ENCODE measurements at places on chromosomes 5 and 9.
A peak's percentile ranks its signal among the peaks of the same experiment; 100 is the strongest.

DNA sequence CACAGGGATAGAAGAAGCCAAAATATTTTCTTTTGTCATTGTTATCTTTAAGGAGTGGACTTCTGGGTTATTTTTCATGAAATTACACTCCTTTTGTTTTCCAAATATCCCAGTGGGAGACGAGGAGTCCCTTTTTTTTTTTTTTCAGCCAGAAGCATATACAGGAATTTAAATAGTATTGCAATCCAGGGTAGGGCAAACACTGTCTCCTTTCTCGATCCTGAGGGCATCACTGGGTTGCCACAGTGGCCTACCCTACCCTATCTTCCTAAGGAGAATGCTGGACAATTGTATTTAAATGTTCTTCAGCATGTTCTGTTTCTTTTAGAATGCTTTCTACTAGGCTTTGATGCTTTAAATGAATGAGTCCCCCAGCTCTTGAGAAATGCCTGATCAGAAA lies 47.9 kb downstream of the LRRC70 start:
- no peak for DNase-seq

- DNase-seq, result no peak
These were observed 467.3 kb upstream of the FTMT start for GRCh38 chr5:121384359-121384758.

DNA sequence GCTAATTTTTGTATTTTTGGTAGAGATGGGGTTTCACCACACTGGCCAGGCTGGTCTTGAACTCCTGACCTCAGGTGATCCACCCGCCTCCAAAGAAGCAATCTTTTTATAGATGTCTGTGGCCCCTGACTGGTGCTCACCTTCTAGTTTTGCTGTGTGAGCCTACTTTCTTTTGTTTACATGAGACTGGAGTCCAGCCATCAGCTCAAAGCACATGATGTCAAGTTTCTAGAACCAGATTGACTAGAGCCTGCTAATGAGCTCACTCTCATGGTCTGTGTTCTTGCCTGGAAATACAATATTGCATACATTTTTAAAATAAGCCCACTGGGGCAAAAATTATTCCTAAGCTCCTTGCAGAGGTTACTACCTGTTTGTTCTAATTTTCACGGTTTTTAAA lies 102.9 kb upstream of the PIK3R1 start:
- DNase-seq, result no peak

DNA sequence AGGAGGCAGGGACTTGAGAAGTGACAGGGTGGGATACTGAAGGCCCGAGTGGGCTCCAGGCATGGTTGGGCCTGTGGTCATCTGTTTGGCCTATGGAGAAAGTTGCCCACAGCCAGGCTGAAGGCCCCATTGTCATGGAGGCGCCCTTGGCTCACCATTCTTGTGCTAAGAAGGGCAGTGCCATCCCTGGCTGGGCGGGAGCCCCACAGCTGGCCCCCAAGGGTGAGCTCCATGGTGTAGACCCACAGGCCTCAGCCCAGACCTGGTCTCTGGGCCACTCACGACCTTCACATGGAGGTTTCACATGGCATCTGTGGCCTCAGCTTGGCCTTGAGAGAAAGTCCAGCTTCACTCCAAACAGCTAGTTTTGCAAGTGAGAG lies 34.3 kb upstream of the PRDM12 start:
- no peak for DNase-seq

DNA sequence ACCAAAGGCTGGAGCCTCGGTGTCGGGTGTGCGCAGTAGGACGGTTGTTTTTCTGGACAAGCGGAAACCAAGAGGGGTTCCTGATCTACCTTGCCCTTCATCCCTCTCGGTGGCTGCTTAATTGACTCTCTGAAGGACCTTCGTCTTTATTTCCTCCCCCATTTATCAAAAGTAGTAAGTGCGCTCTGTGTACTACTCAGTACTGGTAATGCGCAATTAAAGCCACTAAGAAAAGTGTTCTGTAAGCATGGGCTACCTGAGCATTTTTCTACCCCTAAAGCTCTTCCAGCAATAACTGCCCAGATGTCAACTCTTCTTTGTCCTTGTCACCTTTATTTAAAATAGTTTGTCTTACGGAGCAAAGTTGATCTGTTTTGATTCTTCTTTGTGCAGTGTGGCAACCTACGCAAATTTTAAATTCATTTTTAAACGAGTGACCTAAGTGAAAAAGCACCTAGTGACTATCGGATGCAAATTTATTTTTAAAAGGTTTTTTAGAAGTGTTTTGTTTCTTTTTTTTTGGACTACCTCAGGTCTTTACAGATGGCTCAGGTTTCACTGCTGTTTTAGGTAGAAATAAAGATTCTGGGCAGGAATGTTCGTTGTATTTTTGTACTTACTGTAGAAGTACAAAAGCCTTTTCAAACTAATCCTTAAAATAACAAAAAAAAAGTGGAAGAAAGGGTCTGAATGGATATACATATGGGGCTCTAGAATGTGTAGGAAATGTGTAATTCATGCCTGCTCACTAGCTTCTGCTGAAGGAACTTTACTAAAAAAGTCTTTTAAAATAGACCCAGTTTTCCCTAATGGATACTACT lies 2.0 kb downstream of the JMY start:
- DNase-seq, result no peak

- no peak for DNase-seq
These were observed 10.9 kb downstream of the AK1 start for GRCh38 chr9:127866535-127866934.

DNA sequence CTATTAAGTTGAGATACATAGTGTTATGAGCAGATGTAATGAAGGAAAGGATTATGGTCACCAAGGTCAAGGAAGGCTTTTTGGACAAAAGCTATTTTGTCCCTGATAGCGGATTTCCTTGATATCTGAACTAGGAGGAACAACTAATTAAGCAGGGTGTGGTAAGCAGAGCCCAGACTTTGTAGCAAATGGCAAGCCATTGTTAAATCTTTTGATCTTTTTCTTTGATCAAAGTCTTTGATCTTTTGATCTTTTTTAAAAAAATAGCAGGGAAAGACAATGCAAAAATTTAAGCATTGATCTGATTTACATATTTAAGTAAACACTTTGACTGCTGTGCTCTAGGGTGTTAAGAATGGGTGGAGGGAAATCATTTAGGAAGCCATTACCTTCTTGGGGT lies 1242.0 kb downstream of the MAT2B start:
- no peak for DNase-seq

DNA sequence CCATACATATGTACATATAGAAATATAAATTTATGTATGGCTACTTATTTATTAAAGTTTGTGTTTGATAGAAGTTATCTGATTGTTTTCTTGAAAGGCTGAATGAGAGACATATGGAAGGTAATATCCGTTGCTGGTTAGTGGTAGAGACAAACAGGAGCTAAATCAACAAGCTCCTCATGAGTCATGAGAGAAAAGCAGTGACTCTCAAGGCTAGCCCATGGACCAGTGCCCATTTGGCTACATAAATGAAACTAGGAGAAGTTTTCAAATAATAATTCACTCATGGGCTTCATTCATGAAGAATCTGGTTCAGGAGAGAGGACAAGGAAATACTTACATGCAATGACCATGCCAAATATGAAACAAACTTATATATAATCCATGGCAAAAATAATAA lies 504.5 kb upstream of the ITGA1 start:
- DNase-seq, result no peak

GRCh38 chr5:151094030-151094851 lies 13.4 kb upstream of the TNIP1 start:
- no peak for DNase-seq

DNA sequence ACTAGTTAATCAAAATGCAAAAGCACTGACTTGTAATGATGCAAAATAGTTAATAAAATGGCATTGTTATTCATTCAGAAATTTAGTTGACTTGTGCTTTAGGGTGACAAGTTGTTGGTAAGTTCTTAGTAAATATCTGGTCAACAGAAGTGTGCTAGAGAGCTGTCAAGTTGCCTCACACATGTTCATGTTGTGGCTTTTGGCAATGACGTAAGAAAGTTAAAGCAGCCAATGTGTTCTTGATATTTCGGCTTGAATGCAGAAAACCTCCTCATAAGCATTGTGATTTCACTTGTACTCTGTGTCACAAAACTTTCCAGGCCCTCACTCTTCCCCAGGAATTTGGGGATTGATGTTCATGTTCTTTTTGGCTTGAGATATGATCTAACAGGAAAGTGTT lies 626.7 kb downstream of the PRR16 start:
- DNase-seq, result no peak

GRCh38 chr9:105262497-105262896 lies 18.0 kb downstream of the SLC44A1 start:
- no peak for DNase-seq

- DNase-seq, result peak; percentile 75
These were observed 203.9 kb downstream of the FRMD3 start for GRCh38 chr9:83334320-83334719.

DNA sequence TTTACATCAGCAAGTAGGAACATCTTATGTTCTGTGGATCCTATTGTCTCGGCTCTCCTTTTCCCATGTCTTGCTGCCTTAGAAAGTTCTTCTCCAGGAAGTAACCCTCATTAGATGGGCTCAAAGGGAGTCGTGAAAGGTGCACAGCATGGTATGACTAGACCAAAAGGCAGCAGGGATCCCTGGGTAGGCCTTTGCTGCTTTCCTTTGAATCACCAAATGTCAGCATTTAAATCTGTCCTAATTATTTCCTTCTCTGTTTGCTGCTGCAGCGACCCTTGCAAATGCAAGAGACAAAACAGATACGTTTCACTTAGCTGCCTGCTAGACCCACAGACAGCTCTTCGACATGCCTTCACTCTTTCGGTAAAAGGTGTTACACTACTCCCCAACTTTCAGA lies 218.4 kb downstream of the ACTL7B start:
- no peak for DNase-seq

- no peak for DNase-seq
These were observed 1072.3 kb upstream of the DMAC1 start for GRCh38 chr9:8871796-8872445.

GRCh38 chr9:18250053-18250452 lies 223.9 kb upstream of the ADAMTSL1 start:
- no peak for DNase-seq

GRCh38 chr9:28471261-28471660 lies 898.0 kb upstream of the C9orf72 start:
- DNase-seq, result no peak

GRCh38 chr5:142857405-142857804 lies 87.2 kb downstream of the ARHGAP26 start:
- DNase-seq, result no peak

GRCh38 chr5:93417490-93417889 lies 163.5 kb downstream of the NR2F1-AS1 start:
- DNase-seq, result no peak

DNA sequence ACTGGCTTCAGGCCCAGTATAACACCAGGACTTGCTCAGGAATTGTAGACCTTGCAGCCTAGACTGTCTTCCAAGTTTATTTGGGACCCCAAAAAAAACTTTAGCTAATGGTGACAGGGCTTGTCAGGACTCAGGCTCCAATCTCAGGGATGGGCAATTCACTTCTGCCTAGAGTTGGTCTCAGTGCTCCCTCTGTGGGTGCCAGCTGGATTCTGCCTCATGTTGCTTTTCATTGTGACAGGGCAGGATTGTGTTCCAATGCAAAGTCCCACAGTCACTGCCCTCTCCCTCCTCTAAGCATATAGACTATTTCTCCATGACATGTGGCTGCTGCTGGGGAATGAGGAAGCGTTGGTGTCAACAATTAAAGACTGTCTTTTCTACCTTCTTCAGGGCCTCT lies 174.7 kb downstream of the CYLC2 start:
- no peak for DNase-seq

DNA sequence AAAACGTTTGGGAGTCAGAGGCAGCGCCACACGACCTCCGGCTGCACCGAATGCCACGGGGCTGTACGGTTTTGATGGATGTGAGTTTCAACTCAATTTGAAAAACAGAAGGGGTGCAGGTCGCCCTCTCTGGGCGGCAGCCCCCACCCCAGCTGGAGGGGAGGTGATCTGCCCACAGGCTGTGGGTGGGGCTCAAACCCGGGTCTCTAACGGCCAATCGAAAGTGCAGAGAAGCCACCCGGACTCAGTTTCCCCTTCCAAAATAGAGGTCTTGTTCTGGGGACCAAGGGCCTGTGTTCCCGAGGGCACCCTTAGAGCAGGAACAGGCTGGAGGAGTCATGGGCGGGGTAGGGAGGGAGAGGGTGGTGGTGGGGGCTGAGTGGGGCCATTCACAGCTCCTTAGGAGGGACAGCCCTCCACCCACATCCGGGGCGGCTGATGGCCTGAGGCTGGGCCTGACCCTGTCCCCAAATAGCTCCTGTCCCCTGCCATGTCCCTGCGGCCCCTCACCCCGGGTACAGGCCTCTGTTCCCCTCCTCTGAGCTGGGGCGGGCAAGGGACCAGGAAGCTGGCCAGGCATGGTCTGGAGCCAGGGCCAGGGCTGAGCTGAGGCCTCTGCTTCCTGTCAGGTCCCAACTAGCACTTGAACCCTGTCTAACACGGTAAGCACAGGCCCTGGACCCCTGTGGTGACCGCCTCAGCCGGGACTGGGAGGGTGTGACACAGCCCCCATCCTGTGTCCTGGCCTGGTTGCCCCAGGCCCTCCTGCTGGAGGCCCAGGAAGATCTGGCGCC lies 22.6 kb upstream of the NOTCH1 start:
- DNase-seq, result no peak

DNA sequence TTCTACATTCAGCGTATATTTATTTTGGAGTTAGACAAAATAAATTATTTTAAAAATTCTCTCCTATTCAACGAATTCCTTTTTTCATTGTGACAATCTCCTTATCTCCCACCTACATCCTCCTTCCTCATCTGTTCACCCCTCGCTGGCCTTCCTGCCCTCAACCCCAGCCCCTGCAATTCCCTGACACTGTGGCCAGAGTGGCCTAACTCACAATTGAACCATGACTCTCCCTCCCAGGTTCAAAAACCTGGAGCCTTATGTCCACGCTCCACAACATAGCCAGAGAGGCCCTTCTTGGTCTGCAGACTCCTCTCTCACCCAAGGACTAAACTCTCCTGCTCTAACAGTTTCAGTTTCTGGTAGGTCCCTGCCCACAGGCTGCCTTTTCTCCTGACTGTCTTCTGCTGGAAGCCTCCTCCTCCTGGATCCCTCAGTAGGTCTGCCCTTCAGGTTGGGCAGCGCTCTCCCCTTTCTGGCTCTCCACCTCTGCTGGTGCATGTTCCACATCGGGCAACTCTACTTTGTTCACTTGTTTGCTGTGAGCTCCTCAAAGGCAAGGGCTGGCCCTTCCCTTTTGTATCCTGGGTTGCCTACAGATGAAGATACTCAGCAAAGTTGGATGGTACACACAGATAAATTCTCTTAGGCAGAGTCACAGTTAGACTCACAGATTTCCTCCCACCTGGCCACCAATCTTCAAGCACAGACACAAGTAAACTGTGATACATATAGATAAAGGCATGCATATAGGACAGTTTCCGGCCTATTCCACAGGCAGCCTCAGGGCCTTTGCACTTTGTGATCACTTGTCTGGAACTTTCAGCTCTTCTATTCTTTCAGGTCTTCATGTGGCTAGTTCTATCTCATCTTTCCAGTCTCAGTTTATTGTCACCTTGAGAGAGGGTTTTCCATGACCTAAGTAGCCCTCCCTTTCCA lies 19.8 kb upstream of the MYORG start:
- DNase-seq, result no peak

Measured in NCI-H1436 (cell line).